ENCODE measurements at places on chromosomes 11 and 22. TPM values are rescaled to one million over a fixed set of nuclear protein-coding genes. Genes with fewer than 3 reads are reported as not detected.

- H3K36me3 ChIP-seq, result peaks cover 7% of the 10 kb centered on the region
- H3K4me3 ChIP-seq, result no peak overlapping the region
- H3K4me1 ChIP-seq, result peaks cover 28% of the 10 kb centered on the region
Measured at GRCh38 chr22:26709617-26710390, 52.4 kb downstream of the MIAT start.

DNA sequence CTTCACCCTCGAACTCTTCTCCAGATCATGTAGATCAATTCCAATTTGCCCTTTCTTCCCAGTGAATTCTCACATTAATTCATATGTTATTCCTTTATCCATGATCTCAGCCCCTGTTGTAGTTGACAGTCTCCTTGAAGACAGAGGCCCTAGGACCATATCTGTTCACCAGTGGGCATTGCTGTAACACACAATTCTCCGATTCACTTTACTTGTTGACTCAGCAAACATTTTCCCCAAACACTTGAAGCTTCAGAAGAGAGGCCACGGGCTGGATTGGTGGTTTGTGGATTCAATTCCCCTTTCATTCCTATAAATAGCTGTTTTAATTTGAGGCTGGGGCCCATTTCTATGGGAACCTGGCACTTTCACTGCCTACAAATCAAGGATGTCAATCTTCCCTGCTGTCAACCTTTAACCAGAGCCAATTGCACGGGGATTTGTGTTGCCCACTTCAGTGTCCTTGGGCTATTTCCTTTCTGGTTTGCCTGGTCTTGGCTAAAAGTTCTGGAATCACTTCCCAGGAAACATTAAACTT is 393.0 kb upstream of the KIRREL3 start:
- no peaks in the 10 kb centered on the region for H3K4me1 ChIP-seq
- no peaks in the 10 kb centered on the region for H3K27me3 ChIP-seq
- H3K4me3 ChIP-seq, result no peak overlapping the region
- no peak for DNase-seq
- no peaks in the 10 kb centered on the region for H3K36me3 ChIP-seq

GRCh38 chr11:72425053-72425980 is 9.0 kb downstream of the CLPB start:
- peaks cover 30% of the 10 kb centered on the region for H3K4me1 ChIP-seq
- H3K4me3 ChIP-seq, result peak overlapping the region; percentile 3
- no peak for DNase-seq

DNA sequence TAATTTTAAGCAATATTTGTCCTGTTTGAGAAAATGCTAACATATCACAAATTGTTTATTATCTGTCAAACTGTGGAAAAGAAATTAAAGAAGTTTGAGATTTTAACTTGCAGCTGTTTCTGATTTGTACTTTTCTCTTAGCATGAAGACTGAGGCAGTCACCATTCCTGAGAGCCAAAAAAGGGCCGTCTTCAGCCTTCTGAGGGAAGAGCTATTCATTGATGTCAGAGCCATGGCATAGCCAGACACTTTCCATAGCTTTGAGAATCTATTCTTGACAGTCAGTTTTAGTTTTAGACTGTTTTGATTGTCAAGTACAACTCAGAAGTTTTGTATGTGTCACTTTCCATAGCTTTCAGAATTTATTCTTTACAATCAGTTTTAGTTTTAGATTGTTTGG is 32.1 kb downstream of the YAP1 start:
- H3K27me3 ChIP-seq, result no peaks in the 10 kb centered on the region
- no peaks in the 10 kb centered on the region for H3K36me3 ChIP-seq
- H3K4me1 ChIP-seq, result peaks cover 12% of the 10 kb centered on the region
- no peak overlapping the region for H3K4me3 ChIP-seq
- H3K27ac ChIP-seq, result no peak overlapping the region

DNA sequence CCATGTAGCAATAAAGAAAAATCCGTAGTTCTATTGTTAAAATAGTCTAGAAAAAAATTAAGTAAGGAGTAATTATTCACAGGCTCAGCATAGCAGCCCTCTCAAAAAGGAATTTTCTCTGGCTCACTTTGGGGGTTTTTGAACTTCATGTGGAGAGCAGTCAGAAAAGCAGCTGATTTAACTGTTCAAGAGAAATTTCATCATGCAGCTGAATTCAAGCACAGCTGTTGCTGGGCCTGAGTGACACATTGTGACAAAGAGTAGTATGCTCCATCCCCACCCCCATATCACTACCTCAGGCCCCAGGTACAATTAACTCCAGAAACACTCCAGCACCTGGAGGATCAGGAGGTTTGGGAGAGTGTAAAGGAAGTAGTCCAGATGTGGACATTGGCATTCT is 272.1 kb downstream of the FAM76B start:
- no peaks in the 10 kb centered on the region for H3K27me3 ChIP-seq
- H3K4me3 ChIP-seq, result no peak overlapping the region
- H3K36me3 ChIP-seq, result no peaks in the 10 kb centered on the region
- H3K4me1 ChIP-seq, result peaks cover 20% of the 10 kb centered on the region
- DNase-seq, result no peak

GRCh38 chr11:12792590-12792989 is 118.4 kb downstream of the TEAD1 start:
- H3K27ac ChIP-seq, result no peak overlapping the region
- H3K4me1 ChIP-seq, result peaks cover 7% of the 10 kb centered on the region
- H3K4me3 ChIP-seq, result no peak overlapping the region
- peaks cover 12% of the 10 kb centered on the region for H3K36me3 ChIP-seq
- peaks cover 3% of the 10 kb centered on the region for H3K27me3 ChIP-seq
- no peak for DNase-seq

GRCh38 chr11:77073328-77074001 is 6.7 kb downstream of the CAPN5 start:
- H3K27me3 ChIP-seq, result peaks cover 7% of the 10 kb centered on the region
- peak overlapping the region; percentile 52 for H3K27ac ChIP-seq
- DNase-seq, result no peak
- H3K4me3 ChIP-seq, result no peak overlapping the region
- peaks cover 8% of the 10 kb centered on the region for H3K36me3 ChIP-seq

- H3K27me3 ChIP-seq, result no peaks in the 10 kb centered on the region
- DNase-seq, result no peak
- H3K4me3 ChIP-seq, result no peak overlapping the region
- no peaks in the 10 kb centered on the region for H3K4me1 ChIP-seq
- H3K27ac ChIP-seq, result no peak overlapping the region
Measured at GRCh38 chr11:14687943-14688627, 44.5 kb downstream of the PDE3B start.

The MS4A12 gene
- total RNA-seq, result not detected

DNA sequence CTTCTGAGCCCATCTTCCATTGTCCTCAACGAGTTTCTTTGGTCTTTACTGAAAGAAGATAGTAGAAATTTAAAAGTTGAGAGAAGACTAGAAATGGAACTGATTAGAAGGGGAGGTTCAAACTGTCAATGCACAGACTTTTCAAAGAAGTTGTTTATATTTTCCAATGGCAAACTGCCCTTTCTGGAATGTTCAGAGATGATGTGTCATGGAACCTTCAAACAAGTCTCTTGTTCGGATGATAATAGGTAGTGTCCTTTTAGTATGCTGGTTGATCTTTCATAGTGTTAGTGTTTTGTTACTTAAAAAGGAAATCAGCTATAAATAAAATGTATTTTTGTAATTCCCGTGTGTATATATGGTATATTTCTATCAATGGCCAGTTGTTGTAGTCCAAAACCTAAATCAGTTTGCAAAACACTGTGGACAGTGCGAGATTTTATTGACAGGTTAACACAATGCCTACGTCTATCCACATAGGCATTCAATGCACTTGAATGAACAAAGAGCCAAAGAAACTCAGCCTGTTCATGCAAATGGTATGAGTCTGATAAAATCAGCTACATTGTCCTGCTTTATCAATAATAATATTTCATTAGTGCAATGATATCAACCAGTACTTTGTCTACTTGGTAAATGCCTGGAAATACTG is 30.9 kb downstream of the C11orf91 start:
- H3K4me1 ChIP-seq, result no peaks in the 10 kb centered on the region
- no peak for DNase-seq
- no peak overlapping the region for H3K27ac ChIP-seq
- H3K27me3 ChIP-seq, result no peaks in the 10 kb centered on the region

GRCh38 chr22:41481131-41481830 is 12.4 kb downstream of the ACO2 start:
- peaks cover 2% of the 10 kb centered on the region for H3K27me3 ChIP-seq
- H3K4me3 ChIP-seq, result no peak overlapping the region
- peaks cover 12% of the 10 kb centered on the region for H3K4me1 ChIP-seq

GRCh38 chr11:72812967-72813739 is 1.1 kb upstream of the ATG16L2 start:
- peak overlapping the region; percentile 67 for H3K27ac ChIP-seq
- H3K27me3 ChIP-seq, result peaks cover 6% of the 10 kb centered on the region
- peaks cover 21% of the 10 kb centered on the region for H3K4me1 ChIP-seq
- peak overlapping the region; percentile 91 for H3K4me3 ChIP-seq
